ENCODE measurements at places on chromosomes 6 and 20.

DNA sequence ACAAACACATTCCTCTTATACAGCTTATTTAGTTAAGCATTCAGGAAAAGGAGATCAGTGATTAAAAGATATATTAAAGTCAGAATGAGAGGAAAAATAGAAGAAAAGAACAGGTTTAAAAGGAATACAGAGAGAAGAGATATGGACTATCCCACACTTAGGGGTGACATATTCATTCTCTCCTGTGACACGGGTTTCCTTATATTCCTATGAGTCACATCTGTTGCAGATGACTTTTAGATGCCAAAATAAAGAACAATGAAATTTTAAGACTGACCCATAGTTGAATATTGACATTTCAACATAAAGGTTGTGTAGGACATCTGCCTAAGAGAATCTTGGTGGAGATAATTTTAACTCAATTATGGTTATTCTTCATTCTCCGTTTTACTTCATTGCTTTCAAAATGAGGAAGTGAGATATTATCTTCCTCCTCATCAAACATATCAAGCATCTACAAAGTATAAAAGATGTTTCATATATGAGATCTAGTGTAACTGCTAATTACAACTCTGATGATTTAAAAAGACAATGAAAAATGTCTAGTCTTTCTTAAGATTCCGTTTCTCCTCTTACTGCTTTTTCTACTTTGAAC lies 1336.7 kb upstream of the CITED2 start:
- no peak for DNase-seq

DNA sequence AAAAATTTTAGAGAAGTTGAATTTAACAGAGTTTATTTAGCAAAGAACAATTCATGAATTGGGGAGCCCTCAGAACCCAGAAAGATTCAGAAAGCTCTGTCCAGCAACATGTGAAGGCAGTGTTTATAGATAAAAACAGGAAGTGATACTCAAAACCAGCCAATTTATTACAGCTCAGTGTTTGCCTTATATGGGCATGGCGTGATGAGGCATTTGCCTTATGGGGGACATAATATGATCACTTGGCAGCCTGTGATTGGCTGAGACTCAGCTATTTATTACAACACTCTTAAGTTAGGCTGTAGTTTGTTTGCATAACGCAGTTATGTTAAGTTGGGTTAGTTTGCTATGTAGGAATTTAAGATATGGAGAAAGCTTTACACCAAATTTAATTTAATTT lies 11.5 kb downstream of the HLA-DPA1 start:
- no peak for DNase-seq

DNA sequence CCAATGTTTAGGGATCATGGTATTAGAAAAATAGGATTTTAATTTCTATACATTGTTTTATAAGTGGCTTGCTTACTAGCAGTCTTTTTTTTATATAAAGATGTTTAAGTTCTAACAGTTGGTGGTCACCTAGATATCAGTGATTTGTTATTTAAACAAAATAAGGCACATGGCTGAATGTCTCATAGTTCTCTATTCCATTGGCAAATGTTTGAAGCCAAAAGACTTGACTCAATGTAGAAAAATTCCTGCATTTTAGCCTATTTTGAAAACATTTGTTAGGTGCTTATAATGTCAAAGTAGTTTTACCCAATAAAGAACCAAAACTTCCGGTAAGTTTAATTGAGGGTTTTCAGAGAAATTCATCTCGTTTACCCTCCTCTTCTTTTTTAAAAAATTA lies 26.8 kb downstream of the MAPK14 start:
- no peak for DNase-seq

- peak; percentile 16 for DNase-seq
Measured at GRCh38 chr20:24100370-24101011, 111.9 kb upstream of the GGTLC1 start.

DNA sequence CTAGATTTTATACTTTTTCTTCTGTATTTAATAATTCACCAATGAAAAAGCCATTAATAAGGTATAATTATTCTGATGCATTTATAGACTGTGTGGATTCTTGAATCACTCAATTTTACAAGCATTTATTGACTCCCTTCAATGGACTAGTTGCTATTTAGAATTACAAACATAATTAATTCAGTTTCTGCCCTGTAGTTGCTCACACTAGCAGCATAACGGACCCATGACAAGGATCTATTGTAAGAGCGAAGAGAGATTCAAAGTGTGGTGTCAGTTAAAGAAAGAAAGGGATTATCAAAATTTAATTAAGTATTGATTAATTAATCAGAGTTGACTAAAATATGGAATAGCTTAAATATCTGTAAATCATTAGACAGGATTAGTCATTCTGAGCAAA lies 602.6 kb upstream of the PTCHD4 start:
- DNase-seq, result no peak

- DNase-seq, result no peak
Measured at GRCh38 chr6:48641544-48641943, 530.5 kb upstream of the PTCHD4 start.

- DNase-seq, result no peak
Measured at GRCh38 chr20:51712501-51713212, 55.5 kb downstream of the ATP9A start.

GRCh38 chr6:12851123-12851695 lies 134.6 kb downstream of the PHACTR1 start:
- no peak for DNase-seq

DNA sequence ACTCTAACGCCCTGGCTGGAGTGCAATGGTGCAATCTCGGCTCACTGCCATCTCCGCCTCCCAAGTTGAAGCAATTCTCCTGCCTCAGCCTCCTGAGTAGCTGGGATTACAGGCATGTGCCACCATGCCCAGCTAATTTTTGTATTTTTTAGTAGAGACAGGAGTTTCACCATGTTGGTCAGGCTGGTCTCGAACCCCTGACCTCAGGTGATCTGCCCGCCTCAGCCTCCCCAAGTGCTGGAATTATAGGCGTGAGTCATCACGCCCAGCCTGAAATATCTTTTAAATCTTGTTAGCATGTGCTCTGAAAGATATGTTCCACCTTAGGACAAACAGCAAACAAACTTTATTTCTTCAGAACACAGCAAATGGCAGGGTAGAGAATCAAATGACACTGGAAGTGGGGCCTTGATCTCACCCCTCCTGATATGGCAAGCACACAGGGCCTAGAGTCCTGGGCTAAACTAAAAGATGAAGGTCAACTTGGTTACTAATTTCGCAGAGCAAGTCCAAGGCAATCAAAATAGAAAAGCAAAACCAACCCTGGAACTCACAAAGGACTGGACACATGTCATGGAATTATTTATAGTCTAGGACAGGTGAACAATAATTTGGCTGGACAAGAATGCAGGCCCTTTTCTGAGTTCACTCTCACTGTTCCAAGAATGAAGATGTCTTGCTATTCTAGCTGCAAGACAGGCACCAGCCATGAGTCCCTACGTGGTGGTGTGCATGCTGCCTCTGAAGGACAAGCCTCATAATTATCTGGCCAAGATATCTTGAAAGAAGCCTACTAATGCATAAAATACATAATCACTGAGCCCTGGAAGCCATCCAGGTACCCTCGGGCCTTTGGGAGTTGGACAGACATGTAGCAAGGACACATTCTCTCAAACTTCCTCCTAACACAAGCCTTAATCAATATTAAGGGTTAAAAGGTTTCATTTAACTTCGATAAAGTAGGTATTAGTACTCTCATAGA lies 35.6 kb downstream of the B4GALT5 start:
- DNase-seq, result no peak

- DNase-seq, result no peak
Measured at GRCh38 chr6:157727629-157728182, 95.3 kb upstream of the SNX9 start.

DNA sequence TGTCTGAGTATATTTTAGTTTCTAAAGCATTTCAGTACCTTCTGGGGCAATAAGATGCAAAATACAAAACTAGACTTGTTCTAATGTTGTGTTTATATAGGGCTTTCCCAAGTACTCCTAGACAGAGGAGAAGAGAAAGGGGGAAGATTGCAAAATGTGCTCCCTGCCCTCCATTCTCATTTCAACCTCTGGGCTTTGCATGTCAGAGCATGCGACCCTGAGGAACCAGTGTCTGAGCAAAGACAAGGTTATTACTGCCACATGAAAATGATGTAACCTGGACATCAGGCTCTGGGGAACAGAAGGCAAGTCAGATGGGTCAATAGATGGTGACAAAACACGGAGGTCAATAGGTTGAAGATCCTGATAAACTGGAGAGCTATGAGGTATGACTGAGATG lies 253.5 kb upstream of the TCF21 start:
- no peak for DNase-seq

DNA sequence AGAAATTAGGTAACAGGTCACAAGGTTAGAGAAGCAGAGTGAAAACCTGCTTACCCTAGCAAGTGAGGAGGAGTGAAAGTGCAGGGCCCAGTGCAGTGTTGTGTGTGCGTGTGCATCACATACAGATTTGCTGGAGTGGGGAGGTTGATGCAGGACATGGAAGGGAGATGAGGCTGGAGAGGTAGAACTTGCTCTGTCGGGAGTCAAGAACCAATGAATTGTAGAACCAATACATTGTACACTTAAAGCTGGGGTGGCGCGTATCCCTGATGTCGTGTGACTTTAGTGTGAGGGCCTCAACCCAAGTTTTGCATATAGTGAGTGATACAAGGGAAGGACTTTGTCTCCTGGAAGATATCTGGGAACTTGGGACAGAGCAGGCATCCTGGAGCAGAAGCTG lies 48.6 kb downstream of the JARID2 start:
- no peak for DNase-seq

DNA sequence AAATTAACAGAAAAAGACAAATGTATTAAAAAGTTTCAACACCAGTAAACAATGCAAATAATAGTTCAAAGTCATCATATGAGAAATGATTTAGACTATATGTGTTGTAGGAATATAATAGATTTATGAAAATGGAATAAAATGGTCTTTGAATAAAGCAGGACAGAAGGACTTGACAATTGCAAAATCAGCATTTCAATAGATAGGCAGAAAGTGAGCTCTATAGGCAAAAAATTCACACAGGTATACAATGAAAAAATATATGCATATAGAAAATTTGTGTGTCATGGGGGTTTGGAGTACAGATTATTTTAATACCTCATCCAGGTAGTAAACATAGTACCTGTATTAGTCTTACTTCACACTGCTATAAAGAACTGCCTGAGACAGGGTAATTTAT lies 571.1 kb upstream of the EYS start:
- no peak for DNase-seq

DNA sequence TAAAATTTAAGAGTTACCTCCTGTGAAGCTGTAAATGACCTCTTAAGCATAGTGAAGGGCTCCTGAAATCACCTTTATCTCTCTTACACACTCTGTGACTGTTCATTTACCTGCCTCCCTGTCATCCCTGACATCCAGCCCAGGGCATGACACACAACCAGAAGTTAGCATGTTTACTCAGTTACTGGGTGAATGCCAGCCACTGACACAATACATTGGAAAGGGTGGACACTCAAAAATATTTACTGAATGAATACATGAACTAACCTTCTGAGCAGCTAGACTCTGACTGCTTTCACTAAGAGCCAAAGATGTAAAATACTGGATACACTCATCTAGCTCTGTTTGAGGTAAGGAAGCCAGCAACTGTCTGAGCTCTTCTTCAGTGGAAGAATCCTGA lies 25.3 kb downstream of the SERAC1 start:
- no peak for DNase-seq

- no peak for DNase-seq
Measured at GRCh38 chr6:127031511-127031910, 87.0 kb upstream of the RSPO3 start.

DNA sequence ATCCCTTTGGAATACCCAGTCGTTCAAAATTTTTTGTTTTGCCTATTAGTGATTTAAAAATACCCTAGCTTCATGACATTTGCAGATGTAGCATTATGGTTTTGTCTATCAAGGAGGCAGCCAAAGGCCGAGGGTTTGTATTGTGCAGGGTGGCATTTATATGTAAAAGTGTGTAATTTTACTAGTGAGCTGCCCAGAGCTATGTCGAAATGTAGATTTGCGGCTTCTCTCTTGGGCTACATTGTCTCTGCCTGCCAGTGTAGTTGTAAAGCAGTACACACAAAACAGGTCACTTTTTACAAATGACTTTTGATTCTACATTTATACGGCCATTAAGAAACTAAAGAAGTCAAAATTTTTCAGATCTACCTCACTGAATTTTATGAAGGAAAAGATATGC lies 87.7 kb downstream of the TSHZ2 start:
- no peak for DNase-seq

GRCh38 chr20:36768768-36769430 lies 4.7 kb downstream of the DSN1 start:
- DNase-seq, result no peak

DNA sequence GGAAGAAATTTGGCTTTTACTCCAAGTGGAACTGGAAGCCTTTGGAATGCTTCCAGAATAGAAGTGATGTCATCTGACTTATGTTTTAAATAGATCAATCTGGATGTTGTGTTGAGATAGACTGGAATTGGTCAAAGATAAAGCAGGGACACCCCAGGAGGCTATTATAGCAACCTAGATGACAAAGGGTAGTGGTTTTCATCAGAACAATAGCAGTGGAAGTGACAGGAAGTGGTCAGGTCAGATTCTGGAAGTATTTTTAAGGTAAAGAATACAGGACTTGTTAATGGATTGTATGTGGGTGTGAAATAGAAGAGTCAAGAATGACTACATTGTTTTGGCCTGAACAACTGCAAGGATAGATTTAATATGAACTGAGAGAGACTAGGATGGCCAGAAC lies 191.4 kb downstream of the ADGRB3 start:
- no peak for DNase-seq

GRCh38 chr20:63378626-63379025 lies 17.5 kb upstream of the CHRNA4 start:
- DNase-seq, result no peak

- no peak for DNase-seq
Measured at GRCh38 chr6:25360621-25361020, 81.4 kb downstream of the CARMIL1 start.

DNA sequence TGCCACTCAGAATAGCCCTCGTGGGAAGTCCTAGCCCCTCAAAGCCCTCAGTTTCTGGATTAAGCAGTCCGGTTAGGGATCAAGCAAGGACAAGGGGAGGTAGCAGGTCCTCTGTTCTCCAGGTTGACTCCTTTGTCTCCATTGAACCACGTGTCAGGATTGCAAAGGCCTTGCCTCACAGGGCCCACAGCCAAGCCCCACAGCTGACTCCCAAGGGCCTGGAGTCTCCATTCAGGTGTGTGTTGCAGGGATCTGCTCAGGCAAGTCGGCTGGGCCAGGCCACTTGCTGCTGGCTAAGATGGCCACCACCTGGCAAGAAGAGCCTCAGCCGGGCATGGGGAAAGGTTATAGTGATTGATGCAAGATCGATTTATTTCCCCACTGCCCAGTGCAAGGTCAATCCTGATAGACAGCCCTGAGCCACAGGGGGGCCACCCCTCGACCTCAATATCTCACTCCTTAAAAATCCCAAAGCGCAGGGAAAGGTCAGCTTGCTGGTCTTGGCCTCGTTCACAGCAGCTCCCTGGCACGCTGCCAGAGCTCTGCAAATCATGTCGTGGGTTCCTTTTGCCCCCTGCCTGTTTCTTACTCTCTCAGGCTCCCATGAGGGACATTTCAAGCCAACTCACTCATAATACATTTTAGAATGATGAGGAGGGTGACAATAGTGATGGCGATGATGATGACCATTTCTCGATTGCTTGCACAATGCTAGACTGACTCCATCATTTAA lies 75.9 kb downstream of the EDN3 start:
- DNase-seq, result no peak

GRCh38 chr6:33215271-33216116 lies 7.2 kb downstream of the RING1 start:
- DNase-seq, result no peak

GRCh38 chr20:33065785-33066184 lies 12.1 kb downstream of the BPIFB3 start:
- DNase-seq, result no peak

All from activated naive CD4-positive, alpha-beta T cell (primary cell).